T-helper 17 cell (primary cell): ENCODE measurements at places on chromosomes 2 and 18.

- DNase-seq, result no peak
Observed at GRCh38 chr2:200966770-200967169, 3.3 kb upstream of the ORC2 start.

GRCh38 chr2:181158427-181158826, 178.0 kb downstream of the UBE2E3 start:
- DNase-seq, result no peak

DNA sequence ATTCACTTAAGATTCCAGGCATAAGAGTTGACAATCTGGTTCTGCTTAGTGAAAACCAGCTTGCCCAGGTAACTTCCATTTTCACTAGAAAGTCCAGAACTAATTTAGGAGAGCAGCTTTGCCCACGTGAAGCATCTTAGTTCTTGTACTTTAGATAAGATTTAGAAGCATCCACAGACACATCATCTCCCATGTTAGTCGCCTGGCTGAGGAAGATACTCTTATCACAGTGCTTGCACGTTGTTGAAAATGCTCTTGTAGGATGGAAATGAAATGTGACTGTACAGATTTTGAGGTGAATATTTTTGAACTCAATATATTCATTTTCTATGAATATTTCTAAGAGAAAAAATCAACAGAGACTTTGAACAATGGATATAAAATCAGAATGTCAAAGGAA, 159.7 kb downstream of the SOCS6 start:
- DNase-seq, result no peak

- DNase-seq, result no peak
Observed at GRCh38 chr2:37337620-37338280, 6.7 kb upstream of the QPCT start.

- no peak for DNase-seq
Observed at GRCh38 chr2:14909795-14910194, 277.3 kb downstream of the LRATD1 start.

DNA sequence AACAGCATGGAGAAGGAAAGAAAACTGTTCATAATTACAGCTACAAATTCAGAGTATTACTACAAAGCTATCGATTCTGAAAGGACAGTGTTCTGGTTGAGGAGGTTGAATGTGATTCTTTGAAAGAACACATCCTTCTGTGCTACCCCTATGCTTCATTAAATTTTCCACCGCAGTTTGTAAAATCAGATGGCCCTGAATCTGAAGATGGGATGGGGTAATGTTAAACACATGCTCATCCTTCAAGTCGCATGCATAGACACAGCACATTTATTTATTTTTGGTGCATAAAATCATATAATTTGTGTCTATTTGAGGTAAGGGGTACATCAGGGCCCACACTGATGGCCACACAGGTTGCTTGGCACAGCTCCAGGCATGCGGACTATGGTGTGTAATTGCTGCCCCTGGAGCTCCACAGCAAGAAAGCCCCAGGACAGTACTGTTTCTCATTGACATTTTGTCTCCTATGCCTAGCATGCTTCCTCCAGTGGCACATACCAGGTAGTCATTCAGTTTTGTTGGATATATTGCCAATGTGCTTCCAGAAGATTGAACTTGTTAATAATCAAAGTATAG, 238.8 kb upstream of the TANK start:
- DNase-seq, result no peak

GRCh38 chr2:236319036-236319435, 54.8 kb upstream of the ASB18 start:
- no peak for DNase-seq

DNA sequence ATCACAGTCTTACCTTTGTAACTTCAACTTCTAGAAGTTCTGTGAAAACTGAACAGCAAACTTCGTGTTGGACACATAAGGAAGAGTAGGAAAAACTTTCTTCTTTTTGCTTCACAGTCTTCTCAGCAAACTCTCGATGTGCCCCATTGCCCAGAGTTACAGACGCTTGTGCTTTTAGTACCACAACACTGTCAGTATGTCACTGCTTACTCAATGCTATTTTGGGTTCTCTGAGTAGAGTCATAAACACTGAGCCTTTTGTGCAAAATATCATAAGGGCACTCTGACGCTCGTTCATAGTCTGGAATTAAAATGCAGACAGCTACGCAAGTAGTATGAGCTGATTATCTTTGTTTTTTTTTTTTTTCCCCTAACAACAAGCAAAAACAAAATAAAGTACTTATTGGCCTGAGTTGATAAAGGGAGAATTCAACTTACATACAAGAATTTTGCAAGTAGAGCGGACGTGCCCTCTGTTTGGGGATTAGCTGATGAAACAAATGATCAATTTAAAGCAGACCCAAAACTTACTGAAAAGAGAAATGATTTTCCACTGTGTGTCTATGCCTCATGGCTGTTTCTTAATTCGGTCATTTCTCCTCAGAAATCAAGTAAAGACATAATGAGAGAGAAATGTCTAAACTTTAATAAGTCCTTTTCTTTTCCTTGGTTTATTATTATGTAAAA, at the start of gene CDH19:
CDH19 (minus strand) TSS at position 150 of the 687 bp plus-strand sequence. CDS start 31,886 bp downstream, outside the sequence.
- DNase-seq, result no peak

GRCh38 chr2:77813599-77813998, 291.4 kb upstream of the LRRTM4 start:
- no peak for DNase-seq

- no peak for DNase-seq
Observed at GRCh38 chr2:181817509-181817908, 74.0 kb upstream of the ITPRID2 start.

- no peak for DNase-seq
Observed at GRCh38 chr2:10375570-10376281, 72.4 kb downstream of the ODC1 start.

GRCh38 chr2:27255187-27255586, 7.7 kb downstream of the SLC30A3 start:
- DNase-seq, result no peak

- DNase-seq, result no peak
Observed at GRCh38 chr2:134491771-134492441, 226.9 kb downstream of the TMEM163 start.

DNA sequence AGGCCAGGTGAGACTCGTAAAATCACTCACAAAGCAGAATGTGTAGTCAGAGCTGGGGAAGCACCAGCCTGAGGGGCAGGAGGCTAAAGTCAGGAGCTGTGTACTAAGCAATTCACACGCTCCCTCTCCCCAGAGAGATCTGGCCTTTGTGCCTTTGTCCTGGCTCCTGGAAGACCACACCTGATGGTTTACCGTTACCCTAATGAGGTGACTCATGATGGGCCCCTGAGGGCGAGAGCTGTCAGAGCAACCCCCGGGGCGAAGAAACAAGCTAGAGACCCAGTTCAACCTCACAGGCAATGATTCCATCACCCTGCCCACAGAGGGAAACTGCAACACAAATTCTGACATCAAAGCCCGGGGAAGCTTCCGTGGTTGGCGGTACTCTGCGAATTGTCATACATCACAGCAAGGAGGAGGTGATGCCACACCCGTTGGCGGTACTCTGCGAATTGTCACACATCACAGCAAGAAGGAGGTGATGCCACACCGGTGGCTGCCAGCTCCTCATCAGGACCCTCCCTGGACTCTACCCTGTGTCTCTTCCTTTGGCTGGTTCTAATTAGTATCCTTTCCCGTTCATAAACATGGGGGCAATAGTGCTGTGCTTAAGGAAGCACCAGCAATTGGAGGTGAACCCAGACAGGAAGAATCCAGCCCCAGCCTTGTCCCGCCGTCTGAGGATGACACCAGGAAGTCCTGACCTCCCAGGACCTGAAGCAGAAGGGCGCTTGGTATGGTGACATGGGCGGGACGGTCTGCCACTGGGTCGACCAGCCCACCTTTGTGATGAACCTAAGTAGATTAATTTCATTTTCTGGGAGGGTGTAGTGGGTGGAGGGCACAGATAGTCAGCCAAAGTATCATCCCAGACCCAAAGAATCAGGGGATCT, 30.5 kb downstream of the B3GNT7 start:
- DNase-seq, result no peak

- no peak for DNase-seq
Observed at GRCh38 chr2:186984481-186984880, 135.5 kb upstream of the ZSWIM2 start.

DNA sequence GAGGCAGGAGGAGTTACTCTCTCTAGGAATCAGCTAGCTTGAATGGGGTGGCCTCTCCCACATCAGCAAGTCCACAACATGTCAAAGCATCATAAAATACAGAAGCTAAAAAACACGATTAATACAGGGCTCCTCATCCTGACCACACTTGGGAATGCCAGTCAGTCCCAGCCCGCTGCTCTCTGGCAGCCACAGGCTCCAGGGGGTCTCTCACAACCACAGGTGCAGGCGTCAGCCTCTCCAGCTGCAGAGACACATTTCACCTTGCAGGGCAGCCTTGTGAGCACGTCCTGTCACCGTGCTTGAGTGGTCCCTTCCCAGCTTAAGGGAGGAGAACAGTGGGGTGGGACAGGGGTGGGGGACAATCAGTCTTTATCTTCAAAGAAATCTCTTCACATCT, 137.4 kb upstream of the SH3BP4 start:
- no peak for DNase-seq

DNA sequence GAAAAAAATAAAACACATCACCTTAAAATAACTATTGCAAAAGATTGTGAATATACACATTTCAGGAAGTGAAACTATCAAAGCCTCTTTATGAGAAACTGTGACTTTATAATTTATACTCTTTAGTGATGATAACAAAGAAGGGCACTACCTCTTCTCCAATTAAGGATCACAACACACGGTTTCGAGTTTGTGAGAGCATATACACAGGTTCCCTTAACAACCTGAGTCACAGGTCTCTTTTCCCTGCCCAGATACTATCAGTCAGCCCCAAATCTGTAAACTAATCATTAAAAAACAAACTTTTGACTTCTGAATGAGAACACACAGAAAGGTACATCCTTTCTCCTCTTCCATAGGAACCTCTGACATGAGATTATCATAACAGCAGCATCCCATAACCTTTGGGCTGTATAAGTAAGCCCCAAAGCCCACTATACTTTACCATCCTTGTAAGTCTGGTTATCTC, 44.9 kb downstream of the PTPN2 start:
- no peak for DNase-seq

- no peak for DNase-seq
Observed at GRCh38 chr2:176531608-176532007, 262.4 kb downstream of the MTX2 start.

GRCh38 chr2:9818097-9818496, 25.2 kb upstream of the TAF1B start:
- no peak for DNase-seq

- DNase-seq, result no peak
Observed at GRCh38 chr2:217890445-217890844, 112.3 kb downstream of the TNS1 start.

- DNase-seq, result no peak
Observed at GRCh38 chr2:83725735-83726134, 733.3 kb downstream of the SUCLG1 start.

- DNase-seq, result no peak
Observed at GRCh38 chr2:143553261-143553660, 424.0 kb downstream of the ARHGAP15 start.

DNA sequence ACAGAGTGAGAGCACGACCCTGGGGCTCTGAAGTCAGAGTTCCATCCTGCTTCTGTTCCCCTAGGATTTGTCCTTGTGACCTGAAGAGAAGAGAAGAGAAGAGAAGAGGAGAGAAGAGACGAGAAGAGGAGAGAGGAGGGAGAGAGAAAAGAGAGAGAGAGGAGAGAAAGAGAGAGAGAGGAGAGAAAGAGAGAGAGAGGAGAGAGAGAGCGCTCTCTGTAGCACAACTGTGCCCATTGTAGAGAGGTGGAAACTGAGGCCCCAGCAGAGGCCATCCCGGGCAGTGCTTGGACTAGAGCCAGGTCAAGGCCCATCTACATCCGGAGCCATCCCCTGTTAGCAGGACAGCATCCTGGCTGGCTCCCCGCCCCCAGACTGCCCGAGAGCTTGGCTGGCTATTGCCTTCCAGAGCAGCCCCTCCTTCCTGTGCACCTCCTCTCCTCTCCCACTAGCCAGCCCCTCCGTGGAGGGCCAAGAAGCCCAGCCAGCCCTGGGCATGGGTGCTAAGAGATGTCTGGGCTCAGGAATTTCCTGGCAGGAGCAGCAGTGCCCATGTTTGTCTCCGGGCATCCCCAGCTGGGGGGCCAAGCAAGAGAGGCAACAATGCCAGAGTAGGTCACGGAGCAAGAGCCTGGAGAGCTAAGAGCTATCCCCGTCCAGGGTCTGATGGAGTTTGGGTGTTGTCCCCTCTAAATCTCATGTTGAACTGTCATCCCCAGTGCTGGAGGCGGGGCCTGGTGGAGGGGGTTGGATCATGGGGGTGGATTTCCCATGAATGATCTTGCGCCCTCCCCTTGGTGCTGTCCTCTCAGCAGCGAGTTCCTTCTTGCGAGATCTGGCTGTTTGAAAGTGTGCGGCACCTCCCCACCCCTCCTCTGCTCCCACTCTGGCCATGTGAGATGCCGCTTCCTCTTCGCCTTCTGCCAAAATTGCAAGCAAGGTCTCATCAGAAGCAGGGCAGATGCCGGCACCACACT, 18.2 kb upstream of the GPR55 start:
- DNase-seq, result no peak

DNA sequence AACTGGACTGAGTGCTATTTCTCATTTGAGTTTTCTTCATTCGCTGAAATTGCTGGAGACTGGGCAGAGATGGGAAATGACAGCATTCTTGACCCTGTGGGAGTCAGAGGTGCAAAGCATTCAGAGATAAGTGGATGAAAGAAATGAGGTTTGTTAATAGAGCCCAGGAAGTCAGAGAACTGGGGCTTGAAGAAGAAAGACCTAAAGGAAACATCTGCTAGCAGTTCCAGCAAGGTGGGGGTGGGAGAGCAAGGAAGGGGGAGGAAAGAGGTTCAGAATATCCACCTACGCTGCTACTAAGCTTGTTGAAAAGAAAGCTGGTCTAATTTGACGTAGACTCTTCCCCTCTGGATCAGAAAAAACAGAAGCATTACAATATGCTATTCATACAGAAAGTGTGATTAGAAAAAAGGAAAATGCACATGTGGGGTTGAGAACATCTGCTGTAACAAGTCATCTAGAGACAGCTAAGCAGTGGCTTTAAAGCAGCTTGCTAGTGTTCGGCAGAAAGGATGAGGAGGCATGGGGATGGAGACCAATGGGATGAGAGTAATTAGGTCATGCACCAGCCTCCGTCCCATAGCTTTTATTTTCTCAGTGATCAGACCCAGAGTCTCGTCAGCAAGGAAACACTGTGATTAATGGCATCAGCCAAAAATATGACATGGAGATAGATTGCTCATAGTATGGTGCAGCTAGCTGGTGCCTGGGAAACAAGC, 29.7 kb downstream of the NAB1 start:
- no peak for DNase-seq

DNA sequence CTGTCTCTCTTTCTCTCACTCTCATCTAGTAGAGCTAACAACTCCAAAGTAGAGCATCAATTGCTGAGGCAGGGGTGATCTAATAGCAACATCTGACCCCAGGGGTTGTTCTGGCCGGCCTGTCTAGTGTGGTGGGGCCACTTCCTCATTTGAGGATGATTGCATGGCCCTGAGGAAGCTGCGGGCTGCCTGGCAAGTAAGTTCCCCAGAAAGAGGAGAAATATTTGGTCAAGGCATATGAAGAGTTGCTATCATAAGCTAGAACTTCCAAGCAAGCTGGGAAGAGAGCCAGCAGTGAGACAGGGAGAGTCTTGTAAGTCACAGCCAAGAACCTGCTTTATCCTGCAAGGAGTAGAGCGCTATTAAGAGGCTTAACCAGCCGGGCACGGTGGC, 50.8 kb upstream of the TMEM87B start:
- no peak for DNase-seq
